ENCODE measurements at places on chromosomes 5 and 9.

DNA sequence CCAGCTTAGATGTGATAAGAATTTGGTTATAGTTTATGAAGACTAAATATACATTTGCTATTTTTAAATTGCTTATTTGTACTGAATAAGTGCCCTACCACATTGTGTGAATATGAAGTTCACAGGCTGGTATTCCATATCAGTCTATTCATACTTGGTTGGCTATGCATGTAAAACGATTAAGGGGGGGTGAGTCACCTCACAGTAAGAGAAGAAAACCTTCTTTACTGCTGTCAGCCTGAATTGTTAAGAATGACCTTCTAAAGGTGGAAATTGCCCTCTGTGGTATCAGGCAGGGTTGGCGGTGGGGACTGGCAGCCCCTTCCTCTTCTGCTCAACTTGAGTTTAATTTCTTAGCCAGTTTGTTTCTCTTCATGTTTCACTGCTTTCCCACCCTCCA, 127.0 kb upstream of the RPS23 start:
- DNase-seq = no peak

- DNase-seq = no peak
These were observed 354.0 kb upstream of the CLINT1 start for GRCh38 chr5:158212917-158213316.

GRCh38 chr5:132439521-132440089, 51.0 kb downstream of the IRF1 start:
- DNase-seq = no peak

DNA sequence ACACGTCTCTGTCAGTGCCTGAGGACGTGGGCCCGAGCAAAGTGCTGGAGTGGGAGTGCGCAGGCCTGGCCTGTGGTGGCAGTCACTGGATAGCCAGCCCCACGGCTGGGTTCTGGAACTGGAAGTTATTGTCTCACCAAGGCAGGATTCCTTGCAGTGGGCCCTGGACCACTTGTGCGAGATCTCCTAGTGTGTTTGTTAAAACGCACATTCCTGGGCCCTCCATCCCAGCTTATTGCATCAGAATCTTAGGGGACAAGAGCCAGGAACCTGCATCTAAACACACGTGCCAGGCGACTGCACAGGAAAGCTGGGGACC, 26.9 kb downstream of the PTPA start:
- DNase-seq = no peak

GRCh38 chr5:102924963-102925362, 169.9 kb downstream of the PAM start:
- no peak for DNase-seq

DNA sequence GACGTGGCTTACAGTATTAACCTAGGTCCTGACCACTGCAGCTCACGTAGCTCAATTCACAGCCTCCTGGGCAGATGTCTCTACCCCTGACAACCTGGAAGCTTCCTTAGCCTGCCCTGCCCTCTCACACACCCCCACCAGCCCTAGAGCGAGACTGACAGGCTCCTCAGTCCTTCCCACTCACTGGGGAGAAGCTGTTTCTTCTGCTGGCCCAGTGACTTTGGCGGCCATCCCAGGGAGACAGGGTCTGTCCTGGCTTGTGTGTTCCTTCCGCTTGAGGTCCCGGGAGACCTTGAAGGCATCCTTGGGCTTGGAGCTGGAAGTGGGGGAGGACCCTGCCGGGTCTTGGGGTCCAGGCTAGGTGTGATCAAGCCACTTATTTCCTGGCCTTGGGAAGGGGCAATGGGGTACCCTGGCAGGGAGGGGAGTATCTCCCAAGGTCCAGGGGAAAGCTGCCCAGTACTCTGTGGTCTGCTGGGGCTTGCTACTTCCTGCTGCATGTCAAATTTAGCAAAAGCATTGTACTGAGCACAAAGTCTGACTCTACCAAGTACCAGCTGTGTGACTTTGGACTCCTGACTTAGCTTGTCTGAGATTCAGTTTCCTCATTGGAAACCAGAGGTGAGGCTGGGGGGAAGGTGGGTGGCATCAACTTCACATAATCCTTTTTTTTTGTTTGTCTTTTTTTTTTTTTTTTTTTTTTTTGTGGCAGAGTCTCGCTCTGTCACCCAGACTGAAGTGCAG, 1.9 kb downstream of the MIGA2 start:
- no peak for DNase-seq

DNA sequence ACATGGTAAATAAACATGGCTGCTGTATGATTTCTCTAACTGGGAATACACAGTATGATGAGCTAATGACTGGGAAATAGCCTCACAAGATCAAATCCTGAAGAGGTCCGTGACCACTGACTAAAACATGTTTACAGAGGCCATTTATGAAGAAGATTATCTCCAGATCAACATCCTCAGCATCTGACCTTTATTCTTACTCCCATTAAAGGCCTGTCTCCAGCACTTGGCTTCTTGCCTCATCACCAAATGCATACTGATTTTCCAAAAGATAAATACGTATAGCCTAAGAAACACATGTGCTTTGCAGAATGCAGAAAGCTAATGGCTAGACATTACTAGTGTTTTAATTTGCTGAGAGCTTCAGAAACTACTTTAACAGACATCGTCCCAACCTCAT, 108.0 kb upstream of the TSLP start:
- DNase-seq = no peak

DNA sequence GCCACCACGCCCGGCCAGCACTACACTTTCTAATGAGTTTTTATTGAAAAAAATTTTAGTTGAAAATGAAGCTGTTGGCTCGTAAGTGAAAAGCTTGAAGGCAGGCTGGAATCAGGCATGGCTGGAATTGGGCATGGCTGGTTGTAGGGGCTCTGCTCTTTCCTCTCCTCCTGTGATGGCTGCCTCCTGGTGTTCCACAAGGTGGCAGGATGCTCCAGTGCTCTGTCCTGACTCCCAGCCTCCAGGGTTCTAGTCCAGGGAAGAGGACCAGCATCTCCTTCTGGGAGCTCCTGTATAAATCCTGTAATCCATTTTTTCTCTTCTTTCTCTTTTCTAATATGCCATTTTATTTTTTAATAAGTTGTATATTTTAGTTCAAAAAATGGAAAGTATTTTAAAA, 57.2 kb upstream of the DHFR start:
- peak; percentile 10 for DNase-seq

DNA sequence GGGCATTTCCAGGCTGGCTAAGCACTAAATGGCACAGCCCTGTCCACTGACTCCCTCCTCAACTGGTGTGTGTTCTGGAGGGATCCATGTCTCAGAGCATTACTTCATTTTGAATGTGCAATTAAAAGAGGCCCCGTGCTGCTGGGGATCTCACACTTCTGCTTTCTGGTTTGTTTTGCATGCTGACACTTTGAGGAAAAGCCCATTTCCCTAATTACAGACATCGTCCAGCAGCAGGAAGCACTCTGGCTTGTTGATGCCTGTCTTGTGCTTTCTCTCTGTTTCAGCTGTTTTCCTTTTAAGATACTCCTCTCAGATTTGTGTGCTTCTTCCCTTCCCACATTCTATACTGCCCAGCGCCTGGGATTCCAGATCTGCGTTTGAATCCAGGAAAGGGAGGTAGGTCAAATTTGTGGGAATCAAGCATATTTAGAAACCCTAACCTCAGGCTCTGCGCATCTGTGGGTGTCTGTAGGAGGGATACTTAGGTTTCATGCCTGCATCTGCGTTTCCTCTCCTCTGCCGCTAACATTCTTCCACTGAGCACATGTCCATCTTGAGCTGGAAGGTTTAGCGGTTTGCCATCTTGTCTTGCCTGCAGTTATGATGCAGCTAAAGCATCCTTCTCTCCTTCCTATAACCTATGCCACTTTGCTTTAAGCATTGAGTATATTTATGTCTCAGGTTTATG, 25.7 kb downstream of the SYK start:
- no peak for DNase-seq

Measured in activated naive CD8-positive, alpha-beta T cell treated with anti-CD3 and anti-CD28 coated beads, Interleukin-2, amount 50 U/mL, for 24 hours (primary cell).